Dermis blood vessel endothelial cell (primary cell): ENCODE measurements at places on chromosomes 11 and 22.
A peak's percentile ranks its signal among the peaks of the same experiment; 100 is the strongest.

DNA sequence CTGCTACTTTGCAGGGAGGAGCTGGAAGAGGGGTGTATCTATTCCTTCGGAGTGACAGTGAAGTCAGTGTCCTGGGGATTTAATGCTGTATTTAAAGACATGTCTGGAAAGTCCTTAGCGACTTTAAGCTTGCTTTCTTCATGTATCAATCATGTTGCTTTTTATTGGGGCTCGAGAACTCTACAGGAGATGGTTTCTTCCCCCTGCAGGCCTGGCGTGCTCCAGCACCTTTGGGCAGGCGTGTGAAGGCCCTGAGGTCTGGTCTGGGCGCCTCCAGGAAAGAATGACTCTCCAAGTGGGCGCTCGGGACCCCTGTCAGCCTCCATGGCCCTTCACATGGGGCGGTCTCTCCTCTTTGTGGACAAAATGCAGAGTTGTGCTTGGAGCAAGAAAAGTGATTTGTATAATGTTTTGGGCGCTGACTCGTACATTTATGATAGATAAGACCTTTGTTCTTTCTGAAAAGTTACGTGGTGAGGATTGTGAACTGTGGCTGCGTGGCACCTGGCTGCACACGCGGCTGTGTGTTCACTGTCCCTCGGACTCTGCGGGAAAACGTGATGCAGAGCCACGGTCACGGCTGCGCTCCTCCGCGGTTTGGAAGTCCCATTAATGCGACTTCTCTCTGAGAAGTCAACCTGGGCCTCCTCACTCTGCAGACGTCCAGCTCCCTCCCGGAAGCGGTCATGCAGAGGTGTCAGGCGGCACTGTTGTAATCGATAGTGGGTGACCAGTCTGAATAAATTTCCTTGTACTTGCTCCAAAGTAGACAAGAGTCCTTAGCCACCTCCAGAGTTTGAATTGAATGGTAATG is 282.5 kb downstream of the TBC1D22A start:
- no peak for DNase-seq

DNA sequence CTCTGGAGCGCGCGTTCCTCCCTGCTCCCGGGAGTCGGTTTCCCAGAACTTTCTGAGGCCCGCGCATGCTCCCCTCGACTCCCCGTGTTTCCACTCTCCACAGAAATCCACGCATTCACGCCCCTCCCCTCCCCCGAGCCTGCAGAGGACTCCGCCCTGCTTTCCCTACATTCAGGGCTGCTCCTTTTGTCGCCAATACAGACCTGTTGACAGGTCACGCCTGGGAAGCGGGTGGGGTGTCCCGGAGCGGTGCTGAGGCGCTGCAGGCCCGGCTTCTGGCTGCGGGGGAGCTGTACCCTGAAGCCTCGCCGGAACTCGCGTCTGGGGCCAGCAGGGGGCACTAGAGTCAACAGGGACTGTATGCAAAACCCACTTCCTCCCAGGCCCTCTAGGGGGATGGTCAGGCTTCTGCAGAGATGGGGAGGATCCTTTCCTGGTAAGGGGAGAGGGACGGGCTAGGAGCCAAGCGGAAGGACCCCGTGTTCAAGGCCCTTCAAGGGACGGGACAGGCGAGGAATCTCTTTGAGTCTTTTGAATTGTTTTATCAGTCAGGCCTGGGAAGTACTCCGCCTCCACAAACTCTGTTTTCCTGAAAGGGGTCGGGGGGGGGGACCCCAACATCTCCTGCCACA is at the start of gene PRAME:
Gene PRAME, minus strand, starts transcription at position 294 of the 632 bp plus-strand sequence. CDS start 2,433 bp downstream, outside the sequence.
- peak; percentile 58 for DNase-seq

GRCh38 chr11:111674941-111675340 is 72.7 kb downstream of the SIK2 start:
- DNase-seq = no peak

- no peak for DNase-seq
Measured at GRCh38 chr22:34950489-34950888, 115.5 kb upstream of the ISX start.

DNA sequence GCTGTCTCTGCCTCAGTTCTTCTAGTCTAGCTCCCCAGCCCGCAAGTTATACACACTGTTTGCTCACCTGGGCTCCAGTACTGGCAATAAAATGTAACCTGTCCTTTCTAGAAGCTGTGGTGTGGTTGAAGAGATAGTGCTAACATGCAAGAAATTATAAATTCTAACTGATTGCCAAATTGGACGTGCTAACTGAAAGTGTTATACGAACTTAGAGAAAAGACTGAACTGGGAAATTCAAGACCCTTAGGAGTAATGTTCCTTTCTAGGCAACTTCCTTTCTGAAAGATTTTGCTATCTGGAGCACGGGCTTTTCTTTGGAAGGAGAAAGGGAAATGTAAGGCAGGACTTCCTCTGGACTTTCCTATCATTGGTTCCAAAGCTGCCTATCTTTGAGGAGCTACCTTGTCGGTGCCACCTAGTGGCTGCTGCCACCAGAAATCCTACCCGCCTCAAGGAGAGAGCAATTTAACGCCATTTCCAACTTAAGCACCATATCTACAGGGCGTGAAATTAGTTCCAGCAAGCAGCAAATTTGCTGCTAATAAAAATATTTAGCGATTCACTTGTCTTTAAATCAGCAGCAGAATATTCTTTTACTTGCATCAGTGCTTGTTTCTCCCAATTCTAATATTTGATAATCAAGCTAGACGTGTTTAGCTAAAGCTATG is 12.7 kb upstream of the TMEM218 start:
- DNase-seq = peak; percentile 59

DNA sequence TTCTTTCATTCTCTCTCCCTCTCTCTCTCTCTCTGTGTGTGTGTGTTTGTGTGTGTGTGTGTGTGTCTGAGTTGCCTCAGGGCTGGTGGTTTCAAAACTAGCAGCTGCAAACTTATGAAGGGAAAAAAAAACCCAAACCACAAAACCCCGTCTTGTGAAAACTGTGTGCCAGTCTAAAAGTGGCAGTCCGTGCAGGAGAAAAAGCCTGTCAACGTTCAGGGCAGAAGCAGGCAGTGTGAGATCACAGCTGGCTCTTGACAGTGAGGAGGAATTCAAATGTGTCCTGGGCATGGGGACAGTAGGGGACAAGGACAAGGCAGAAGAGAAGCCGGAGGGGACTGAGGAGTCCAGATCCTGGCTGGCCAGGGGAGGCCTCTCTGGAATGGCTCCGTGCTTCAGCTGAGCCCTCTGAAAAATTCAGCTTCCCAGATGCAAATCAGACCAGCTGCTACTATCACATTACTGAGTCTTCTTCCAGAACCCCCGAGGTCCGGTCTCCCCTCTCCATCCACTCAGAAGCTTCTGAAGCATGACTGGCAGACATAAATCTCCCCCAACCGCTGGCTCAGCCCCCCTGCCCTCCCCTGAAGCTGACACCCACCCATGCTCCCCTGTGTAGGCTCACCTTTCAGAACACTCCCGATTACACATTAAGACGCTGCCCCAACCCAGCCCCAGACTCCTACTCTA is 31.9 kb downstream of the FLI1 start:
- DNase-seq = no peak

GRCh38 chr22:25362215-25362882 is 142.9 kb downstream of the CRYBB2 start:
- peak; percentile 76 for DNase-seq

- DNase-seq = peak; percentile 91
Measured at GRCh38 chr22:20456064-20456721, 18.6 kb upstream of the SCARF2 start.

- no peak for DNase-seq
Measured at GRCh38 chr22:28950617-28951411, 67.4 kb downstream of the ZNRF3 start.

GRCh38 chr11:87712802-87713202 is 462.4 kb downstream of the RAB38 start:
- no peak for DNase-seq

- DNase-seq = no peak
Measured at GRCh38 chr11:6390718-6391469, 620 bp downstream of the SMPD1 start.

DNA sequence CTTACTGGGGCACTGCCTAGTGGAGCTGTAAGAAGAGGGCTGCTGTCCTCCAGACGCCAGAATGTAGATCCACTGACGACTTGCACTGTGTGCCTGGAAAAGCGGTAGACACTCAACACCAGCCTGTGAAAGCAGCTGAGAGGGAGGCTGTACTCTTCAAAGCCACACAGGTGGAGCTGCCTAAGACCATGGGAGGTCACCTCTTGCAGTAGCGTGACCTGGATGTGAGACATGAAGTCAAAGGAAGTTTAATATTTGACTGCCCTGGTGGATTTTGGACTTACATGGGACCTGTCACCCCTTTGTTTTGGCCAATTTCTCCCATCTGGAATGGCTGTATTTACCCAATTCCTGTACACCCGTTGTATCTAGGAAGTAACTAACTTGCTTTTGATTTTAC is 196.6 kb upstream of the CTSC start:
- no peak for DNase-seq

- DNase-seq = peak; percentile 36
Measured at GRCh38 chr11:35953081-35953760, 9.4 kb downstream of the LDLRAD3 start.

DNA sequence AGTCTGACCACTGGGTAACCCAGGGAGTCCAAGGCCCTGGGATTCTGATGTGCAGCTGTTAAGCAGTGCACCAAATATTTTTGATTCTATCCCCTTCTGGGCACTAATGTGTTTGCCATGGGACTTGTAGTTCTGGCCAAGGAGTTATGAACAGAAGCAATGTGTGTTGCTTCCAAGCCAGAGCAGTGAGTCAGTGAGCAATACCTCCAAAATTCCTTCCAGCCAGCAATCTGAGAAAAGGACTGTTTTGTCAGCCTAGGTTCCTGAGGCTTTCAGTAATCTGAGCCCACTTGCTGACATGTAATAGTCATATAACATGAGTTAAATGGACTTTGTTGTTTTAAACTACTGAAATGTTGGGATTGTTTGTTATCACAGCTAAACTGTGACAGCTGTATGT is 311.4 kb downstream of the NELL1 start:
- DNase-seq = no peak

- DNase-seq = no peak
Measured at GRCh38 chr11:69217276-69218105, 61.8 kb downstream of the SMIM38 start.

GRCh38 chr11:18144243-18144642 is 11.9 kb downstream of the MRGPRX3 start:
- no peak for DNase-seq

DNA sequence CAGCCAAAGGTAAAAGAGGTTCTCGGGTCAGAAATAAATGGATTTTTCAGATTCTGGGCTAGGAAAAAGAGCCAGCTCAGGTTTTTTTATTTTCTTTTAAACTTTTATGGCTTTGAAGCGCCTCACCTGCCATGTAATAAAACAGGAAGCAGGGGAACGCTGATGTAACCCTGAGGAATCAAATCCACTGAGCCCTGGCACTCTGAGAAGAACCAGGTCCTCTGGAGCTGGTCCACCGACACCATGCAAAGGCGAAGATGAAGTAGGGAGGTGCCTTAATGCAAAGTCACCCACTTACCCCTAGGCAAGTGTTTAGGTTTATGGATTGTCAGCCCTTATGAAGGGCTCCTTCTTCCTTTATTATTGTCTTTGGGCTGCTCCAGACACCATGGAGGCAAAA is 1.6 kb downstream of the PAMR1 start:
- DNase-seq = no peak

GRCh38 chr22:23514322-23515038 is 65.6 kb downstream of the IGLL1 start:
- no peak for DNase-seq

- DNase-seq = no peak
Measured at GRCh38 chr22:47259990-47260389, 497.5 kb downstream of the TBC1D22A start.

DNA sequence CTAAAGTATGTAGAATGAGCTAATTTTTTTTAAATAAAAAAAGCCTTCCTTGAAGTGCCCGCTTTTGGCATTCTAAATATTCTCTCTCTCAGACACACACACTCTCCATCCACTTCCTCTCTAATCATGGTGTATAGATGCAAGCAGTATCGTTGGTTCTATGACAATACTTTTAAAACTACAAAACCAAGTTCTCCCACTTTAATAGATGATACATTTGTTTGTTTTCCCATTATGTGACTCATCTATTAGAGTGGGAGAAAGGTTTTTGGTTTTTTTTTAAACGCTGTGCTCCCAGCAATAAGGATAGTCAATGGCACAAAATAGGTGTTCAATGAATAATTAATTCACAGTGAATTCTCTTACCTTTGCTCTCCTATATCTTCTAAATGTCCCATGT is 44.6 kb downstream of the FZD4 start:
- no peak for DNase-seq

- no peak for DNase-seq
Measured at GRCh38 chr11:64347193-64347867, 7.3 kb downstream of the CCDC88B start.

GRCh38 chr11:116328391-116328790 is 444.4 kb downstream of the BUD13 start:
- no peak for DNase-seq

DNA sequence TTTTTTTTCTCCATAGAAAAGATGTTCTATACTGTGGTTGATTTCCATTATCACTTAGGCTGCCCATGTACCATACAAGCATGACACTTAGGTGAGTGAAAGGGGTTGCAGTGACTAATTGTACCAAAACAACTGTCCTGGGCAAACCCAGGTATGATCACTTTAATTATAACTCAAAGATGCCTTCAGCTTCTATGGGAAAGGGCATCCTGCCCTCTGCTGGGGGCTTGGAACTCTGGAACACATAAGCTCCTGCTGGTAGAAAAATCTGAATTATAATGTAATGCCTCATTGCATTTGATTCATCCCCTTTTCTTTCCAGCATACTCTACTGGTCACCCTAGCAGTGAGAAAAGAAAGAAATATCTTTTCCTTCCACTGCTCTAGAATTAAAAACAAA is 206.3 kb downstream of the DDX10 start:
- DNase-seq = peak; percentile 88

DNA sequence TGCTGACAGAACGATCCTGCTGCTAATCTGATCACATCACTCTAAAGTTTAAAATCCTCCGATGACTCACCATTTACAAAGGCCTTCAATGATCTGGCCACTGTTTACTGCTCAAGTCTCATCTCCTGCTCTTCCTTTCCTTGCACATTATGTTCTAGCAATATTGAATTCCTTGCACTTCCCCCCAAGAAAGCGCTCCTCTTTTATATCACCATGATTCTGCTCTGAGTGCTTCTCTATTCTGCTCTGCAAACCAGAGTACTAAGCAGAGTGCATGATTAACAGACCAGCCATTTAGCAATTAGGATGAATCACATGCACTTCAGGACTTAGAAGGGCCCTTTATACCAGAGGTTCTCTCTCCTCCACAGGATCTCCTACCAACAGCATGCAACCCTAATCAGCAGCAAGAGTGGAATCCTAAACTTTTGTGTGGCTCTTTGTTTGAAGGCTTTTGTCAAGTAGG is 1122.8 kb upstream of the CCDC90B start:
- DNase-seq = no peak
